ENCODE measurements at places on chromosomes 2 and 18.

- no peak for DNase-seq
Measured at GRCh38 chr18:74082742-74083556, 64.7 kb downstream of the FBXO15 start.

DNA sequence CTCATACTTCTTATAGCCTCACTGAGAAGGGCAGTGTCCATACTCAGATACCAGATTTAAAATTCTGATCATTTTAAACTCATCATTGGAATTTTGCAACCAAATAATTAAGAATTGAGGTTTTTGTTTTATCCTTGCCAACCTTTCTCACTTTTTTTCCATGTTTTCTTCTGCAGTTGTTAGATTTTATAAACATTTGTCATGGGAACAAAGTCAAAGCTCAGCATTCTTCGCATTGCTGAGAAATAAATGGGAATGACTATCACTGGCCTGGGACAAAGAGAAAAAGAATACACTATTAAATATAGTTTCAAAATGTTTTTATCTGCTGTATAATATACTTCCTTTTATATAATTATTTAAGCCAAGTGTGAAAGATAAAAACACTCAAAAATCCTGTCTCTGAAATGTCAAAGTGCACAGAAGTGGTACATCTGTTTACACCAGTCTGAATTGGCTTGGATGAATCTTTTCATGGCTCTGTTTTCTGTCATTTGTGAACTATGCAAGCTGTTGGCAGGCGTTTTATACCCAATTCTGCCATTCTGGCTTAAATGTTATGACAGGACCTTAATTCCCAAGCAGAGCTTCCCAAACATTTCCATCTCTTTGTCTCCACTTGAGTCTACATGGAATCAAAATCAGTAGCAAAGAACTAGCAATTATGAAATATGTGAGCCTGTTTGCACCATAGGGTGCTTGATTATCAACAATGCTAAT lies 249.3 kb upstream of the SYT4 start:
- no peak for DNase-seq

- DNase-seq: no peak
Measured at GRCh38 chr2:148913061-148913460, 38.0 kb downstream of the KIF5C start.

- DNase-seq: no peak
Measured at GRCh38 chr2:10790228-10790973, 22.2 kb downstream of the PDIA6 start.

DNA sequence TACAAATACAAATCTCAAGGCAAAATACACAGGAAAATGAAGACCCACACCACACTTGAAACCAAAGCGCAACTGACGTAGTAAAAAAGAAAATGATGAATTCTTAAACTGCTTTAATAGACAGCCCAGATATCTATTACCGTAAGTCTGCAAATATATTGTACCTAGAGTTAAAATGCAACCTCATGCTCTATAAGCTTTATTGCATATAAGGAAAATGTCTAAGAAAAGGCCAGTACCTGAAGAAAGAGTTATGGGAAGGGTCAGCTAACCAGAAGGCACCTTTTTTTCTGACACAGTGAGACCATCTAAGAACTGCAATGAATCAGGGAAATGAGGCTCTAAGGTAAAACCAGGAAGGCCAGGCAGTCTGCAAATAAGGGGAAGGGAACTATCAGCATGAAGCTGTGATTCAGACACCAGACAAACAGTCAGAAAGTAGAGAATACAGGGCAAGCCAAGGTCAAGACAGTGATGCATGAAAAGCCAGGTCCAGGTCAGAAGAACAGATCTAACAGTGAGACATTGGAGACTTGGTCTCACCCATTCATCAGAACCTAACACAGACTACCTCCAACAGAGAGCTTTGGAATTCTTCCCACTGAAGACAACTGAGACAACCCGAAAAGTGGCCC lies 46.9 kb downstream of the PDE11A start:
- no peak for DNase-seq
